ENCODE measurements at places on chromosomes 6 and 20.

- DNase-seq, result no peak
These were observed 272.9 kb upstream of the KCNQ5 start for GRCh38 chr6:72348926-72349325.

- no peak for DNase-seq
These were observed 42.5 kb upstream of the CD83 start for GRCh38 chr6:14075095-14075503.

DNA sequence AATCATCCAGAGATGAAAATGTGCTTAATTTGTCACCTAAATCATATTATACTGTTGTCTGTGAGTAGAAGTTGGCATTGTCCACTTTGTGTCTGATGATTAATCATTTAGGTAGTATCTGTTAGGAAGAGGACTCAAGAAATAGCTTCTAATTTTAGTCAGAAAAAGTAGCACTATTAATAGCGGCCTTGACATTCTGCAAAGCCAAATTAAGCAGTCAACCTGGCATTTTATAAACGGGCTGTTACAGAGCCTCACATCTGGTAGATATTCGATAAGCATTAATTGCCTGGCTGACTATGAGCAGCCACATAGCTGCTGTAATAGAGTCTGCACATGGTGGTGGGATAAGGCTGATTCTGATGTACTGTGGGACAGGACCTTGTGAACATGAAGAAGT is 99.5 kb downstream of the KLHL32 start:
- DNase-seq, result no peak

GRCh38 chr6:54335871-54336270 is 27.6 kb downstream of the TINAG start:
- DNase-seq, result no peak

DNA sequence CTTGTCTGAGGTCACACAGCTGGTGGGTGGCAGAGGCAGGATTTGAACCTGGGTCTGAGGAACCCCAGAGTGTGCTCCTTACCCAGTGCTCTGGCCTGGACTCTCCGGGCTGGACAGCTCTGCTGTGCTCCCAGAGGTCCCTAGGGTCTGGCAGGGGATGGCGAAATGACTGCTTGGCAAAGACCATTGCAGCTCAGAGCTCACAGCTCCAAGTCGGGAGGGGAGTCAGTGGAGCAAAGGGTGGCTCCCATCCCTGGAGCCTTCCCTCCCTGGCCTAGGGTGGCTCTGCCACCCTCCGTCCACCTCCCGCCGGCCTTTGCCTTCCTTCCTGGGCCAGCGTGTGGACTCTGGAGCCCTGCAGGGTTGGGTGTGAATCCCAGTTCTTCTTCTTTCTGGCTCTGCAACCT is 17.5 kb downstream of the CEBPB start:
- no peak for DNase-seq

DNA sequence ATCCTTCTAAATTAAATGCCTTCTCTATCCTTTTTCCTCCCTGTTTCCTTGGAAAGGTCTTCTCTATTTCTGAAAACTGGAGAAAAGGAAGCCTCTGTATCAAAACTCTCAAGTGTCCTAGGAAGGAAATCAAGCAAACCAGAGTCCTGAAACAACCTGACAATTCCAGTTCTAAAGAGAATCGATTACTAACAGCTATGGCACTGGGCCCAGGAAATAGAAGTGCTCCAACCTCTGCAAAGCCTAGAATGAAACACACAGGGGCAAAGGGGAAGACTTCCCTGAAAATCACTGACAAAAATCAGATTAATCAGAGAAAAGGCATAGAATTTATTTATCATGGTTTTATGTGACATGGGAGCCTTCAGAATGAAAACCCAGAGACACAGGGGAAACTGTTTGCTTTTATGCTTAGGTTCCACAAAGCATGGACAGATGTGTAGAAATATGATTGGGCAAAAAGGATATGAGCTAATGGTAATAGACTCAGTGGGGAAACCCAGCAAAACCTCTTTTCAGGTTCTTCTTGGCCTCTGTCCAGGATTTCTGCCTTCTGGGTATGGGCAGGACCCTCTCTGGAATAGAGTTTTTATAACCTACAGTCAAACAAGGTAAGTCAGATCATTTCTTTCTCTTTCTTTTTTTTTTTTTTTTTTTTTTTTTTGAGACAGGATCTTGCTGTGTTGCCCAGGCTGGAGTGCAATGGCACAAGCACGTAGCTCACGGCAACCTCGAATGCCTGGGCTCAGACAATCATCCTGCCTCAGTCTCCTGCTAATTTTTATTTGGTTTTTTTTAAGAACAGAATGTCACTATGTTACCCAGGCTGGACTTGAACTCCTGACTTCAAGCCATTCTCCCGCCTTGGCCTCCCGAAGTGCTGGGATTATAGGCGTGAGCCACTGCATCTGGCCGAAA is 91.7 kb downstream of the CD24 start:
- DNase-seq, result no peak
